ENCODE measurements at places on chromosomes 5 and 9. TPM values are rescaled to one million over a fixed set of nuclear protein-coding genes. Genes with fewer than 3 reads are reported as not detected.

DNA sequence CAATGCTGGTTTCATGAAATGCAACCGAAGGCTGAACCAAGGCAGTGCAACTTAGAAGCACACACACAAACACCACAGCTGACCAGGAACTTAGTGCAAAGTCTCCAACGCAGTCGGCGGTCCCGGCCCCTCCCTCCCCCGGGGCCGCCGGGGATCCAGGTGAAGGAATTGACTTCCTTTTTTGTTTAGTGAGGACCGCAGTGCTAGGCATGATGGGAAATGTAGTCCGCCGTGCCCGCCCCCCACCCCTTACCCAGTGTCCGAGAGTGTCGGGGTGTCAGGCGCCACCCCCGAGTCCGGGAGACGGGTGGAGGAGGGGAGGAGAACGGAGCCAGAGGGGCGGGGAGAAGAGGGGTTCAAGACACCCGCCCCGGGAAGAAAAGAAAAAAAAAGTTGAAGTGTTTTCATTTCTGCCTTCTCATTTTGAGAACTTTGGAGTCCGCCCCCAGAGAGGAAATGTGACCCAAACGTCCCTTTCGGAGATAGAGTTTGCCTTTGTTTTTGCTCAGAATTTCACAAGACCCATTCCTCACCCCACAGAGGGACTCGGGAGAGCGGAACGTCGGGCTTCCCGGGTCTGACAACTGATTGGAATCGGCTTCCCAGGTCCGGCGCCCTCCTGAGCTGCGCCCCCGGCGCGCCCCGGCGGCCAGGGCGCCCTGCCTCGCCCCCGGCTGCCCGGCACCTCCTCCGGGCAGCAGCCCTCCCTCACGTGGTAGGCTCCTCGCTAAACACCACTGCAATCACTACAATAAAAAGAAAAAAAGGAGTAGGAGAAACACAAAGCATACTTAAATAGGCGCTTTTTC lies 2.0 kb downstream of the IER5L start:
- H3K4me1 ChIP-seq: peaks cover 4% of the 10 kb centered on the region
- H3K4me3 ChIP-seq: peak overlapping the region; percentile 86
- peak overlapping the region; percentile 46 for H3K27ac ChIP-seq

- H3K4me3 ChIP-seq: no peak overlapping the region
- no peaks in the 10 kb centered on the region for H3K27me3 ChIP-seq
- DNase-seq: no peak
- H3K36me3 ChIP-seq: peaks cover 53% of the 10 kb centered on the region
Observed at GRCh38 chr9:129058965-129059795, 21.7 kb upstream of the DOLPP1 start.

DNA sequence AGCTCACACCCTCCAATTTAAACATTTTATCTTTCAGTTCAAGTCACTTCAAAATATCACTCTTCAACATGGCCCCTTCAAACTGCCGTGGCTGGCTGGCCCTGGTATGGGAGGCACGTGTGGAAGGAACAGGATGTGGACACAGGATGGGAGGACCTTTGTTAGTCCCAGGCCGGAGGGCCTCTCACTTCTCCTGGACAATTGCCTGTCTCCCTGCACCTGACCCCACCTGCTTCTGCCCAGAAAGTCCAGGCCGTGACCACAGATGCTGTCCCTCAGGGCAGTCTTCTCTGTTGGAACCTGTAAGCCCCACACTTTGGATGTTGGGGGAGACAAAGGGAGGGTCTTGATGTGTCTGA lies 19.4 kb downstream of the AMBP start:
- H3K4me3 ChIP-seq: no peak overlapping the region
- no peak for DNase-seq
- no peak overlapping the region for H3K27ac ChIP-seq
- no peaks in the 10 kb centered on the region for H3K4me1 ChIP-seq

GCNT1 gene
- total RNA-seq: 8.9 TPM

SLC4A9 gene
- 0.96 TPM for total RNA-seq

DNA sequence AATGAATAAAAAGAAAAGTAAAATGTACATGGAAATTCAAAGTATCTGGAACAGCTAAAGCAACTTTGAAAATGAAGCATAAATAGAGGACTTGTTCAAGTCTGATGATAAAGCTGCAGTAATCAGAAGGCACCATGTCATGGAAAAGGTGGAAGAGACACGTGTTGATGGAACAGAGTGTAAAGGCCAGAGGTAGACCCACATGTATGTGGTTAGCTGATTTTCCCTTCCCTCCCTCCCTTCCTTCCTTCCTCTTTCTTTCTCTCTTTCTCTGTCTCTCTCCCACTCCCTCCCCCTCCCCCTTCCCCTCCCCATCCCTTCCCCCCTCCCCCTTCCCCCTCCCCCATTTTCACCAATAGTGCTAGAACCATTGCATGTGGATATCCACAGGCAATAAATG lies 58.7 kb upstream of the FCN1 start:
- no peaks in the 10 kb centered on the region for H3K4me1 ChIP-seq
- H3K36me3 ChIP-seq: no peaks in the 10 kb centered on the region
- no peak overlapping the region for H3K4me3 ChIP-seq
- no peaks in the 10 kb centered on the region for H3K27me3 ChIP-seq
- no peak overlapping the region for H3K27ac ChIP-seq

GRCh38 chr9:130118841-130119518 lies 53.2 kb upstream of the NCS1 start:
- DNase-seq: no peak
- no peak overlapping the region for H3K27ac ChIP-seq
- H3K4me3 ChIP-seq: no peak overlapping the region
- H3K4me1 ChIP-seq: no peaks in the 10 kb centered on the region

DNA sequence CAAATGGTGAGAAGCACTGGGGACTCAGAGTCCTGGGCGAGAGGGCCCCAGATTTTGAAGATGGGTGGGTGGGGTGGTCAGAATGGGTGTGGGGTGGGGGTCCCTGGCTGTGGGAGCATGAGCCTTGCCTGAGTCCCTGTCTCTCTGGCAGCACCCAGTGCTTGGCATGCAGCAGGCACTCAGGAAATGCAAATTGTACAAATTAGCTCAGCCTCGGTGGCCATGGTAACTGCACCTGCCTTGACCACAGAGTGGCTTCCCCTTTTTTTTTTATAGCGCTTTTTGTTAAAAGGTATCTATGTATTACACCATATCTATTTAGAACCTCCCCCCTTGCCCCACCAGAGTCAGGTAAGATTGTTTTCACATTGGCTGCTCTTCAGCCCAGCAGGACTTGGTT lies 19.2 kb upstream of the PITX1 start:
- H3K27ac ChIP-seq: no peak overlapping the region
- no peak overlapping the region for H3K4me3 ChIP-seq
- H3K36me3 ChIP-seq: no peaks in the 10 kb centered on the region
- H3K27me3 ChIP-seq: no peaks in the 10 kb centered on the region
- no peaks in the 10 kb centered on the region for H3K4me1 ChIP-seq
